ENCODE measurements at places on chromosomes 1 and 21. TPM values are rescaled to one million over a fixed set of nuclear protein-coding genes. Genes with fewer than 3 reads are reported as not detected.

The OPRD1 gene
- total RNA-seq = 0.16 TPM

The SMIM11 gene
- 3.0 TPM for total RNA-seq

GRCh38 chr1:209565759-209566678, 17.5 kb upstream of the CAMK1G start:
- DNase-seq = peak; percentile 83

- no peak for DNase-seq
Measured at GRCh38 chr1:18764362-18764761, 95.1 kb downstream of the TAS1R2 start.

- DNase-seq = no peak
Measured at GRCh38 chr1:66535061-66535460, 1.1 kb downstream of the SGIP1 start.

All from colonic mucosa (tissue), 4 donors.